Progenitor cell of endocrine pancreas (in vitro differentiated cells): ENCODE measurements at places on chromosomes 16 and 17. TPM values are rescaled to one million over a fixed set of nuclear protein-coding genes. Genes with fewer than 3 reads are reported as not detected.

DNA sequence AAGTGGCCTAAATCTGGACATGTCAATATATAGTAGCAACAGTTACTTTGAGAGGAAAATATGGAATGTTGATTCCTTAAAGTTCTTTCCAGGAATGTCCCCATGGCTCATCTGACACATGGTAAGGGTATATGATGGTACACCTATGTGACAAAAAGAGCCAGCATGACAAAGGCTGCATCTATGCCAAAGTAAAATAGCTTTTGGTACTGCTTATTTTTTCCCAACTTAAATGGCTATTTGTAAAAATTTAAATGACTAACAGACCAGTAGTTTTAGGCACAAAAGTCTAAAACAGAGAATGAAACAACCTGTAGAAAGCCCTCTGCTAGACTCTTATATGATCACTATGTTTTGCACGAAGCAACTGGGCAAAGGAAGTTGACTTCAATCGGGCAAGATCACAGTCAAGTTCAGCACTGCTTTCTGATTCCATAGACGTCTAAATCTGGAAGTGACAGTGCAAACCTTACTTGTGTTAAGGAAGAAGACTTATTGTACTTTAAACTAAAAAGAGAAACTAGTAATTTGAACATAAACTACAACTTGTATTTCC, 135.1 kb downstream of the SKAP1 start:
- no peaks in the 10 kb centered on the region for H3K36me3 ChIP-seq
- peaks cover 52% of the 10 kb centered on the region for H3K4me1 ChIP-seq
- no peak for DNase-seq
- no peak overlapping the region for H3K4me3 ChIP-seq
- no peaks in the 10 kb centered on the region for H3K27me3 ChIP-seq
- H3K27ac ChIP-seq: no peak overlapping the region

The MYH3 gene
- 4.4 and 5.6 TPM in 2 replicates for total RNA-seq

GRCh38 chr16:1993731-1994131, 4.0 kb downstream of the SYNGR3 start:
- no peak overlapping the region for H3K27ac ChIP-seq
- H3K36me3 ChIP-seq: peaks cover 4% of the 10 kb centered on the region

The SNAI3 gene
- 1.2 and 1.9 TPM in 2 replicates for total RNA-seq

DNA sequence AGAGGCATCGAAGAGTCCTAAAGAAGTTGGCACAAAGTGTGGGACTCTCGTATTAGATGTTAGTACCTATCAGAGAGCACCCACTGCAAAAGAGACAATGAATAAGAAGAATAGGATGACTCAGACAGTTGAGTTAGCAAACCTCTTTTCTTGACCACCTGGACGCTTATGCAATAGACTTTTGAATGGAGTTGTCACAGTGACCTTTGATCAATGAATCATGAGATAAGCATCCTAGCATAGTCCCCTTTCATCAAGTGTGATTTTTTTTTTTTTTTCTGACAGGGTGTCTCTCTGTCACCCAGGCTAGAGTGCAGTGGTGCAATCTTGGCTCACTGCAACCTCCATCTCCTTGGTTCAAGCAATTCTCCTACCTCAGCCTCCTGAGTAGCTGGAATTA, 1417.9 kb upstream of the GOT2 start:
- H3K27me3 ChIP-seq: no peaks in the 10 kb centered on the region
- H3K4me1 ChIP-seq: no peaks in the 10 kb centered on the region
- no peak overlapping the region for H3K4me3 ChIP-seq
- no peak for DNase-seq
- no peaks in the 10 kb centered on the region for H3K36me3 ChIP-seq
- no peak overlapping the region for H3K27ac ChIP-seq
